ENCODE measurements at places on chromosomes 12 and 14. TPM values are rescaled to one million over a fixed set of nuclear protein-coding genes. Genes with fewer than 3 reads are reported as not detected.
A peak's percentile ranks its signal among the peaks of the same experiment; 100 is the strongest.

- H3K27me3 ChIP-seq, result no peaks in the 10 kb centered on the region
- DNase-seq, result no peak
- peaks cover 6% of the 10 kb centered on the region for H3K36me3 ChIP-seq
- H3K4me1 ChIP-seq, result peaks cover 14% of the 10 kb centered on the region
Measured at GRCh38 chr14:63650256-63650952, 8.7 kb upstream of the WDR89 start.

DNA sequence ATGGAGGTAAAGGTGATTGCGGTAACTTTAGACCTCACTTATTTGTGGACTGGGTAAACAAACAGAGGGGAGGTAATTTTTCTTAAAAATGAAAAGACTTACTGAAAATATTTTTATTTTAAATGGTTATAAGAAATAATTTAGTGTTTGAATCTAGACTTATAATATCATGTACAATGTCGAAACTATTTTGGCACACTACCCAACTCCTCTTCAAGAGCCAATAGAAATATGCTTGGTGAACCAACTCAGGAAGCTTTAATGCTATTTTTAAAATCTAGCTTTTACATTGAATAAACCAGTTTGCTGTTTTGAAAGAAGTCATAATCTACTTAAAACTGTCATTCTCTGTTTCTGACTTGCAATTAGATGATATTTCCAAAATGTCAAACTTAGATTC, 175.8 kb upstream of the NPAS3 start:
- no peaks in the 10 kb centered on the region for H3K4me1 ChIP-seq
- H3K36me3 ChIP-seq, result no peaks in the 10 kb centered on the region
- no peaks in the 10 kb centered on the region for H3K27me3 ChIP-seq

DNA sequence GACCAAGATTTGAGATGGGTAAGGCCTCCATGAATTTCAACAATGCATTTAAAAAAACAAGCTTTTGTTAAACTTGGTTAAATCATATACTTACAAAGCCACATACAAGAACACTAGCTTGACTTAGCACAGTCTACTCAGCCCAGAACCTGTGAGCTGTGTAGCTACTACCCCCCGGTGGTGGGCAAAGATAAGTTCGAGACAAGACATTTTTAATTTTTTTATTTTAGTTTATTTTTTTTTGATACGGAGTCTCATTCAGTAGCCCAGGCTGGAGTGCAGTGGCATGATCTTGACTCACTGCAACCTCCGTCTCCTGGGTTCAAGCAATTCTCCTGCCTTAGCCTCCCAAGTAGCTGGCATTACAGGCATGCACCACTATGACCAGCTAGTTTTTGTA, 3.7 kb upstream of the NECAP1 start:
- H3K4me1 ChIP-seq, result peaks cover 28% of the 10 kb centered on the region
- H3K27ac ChIP-seq, result no peak overlapping the region
- no peak for DNase-seq
- H3K36me3 ChIP-seq, result peaks cover 5% of the 10 kb centered on the region

DNA sequence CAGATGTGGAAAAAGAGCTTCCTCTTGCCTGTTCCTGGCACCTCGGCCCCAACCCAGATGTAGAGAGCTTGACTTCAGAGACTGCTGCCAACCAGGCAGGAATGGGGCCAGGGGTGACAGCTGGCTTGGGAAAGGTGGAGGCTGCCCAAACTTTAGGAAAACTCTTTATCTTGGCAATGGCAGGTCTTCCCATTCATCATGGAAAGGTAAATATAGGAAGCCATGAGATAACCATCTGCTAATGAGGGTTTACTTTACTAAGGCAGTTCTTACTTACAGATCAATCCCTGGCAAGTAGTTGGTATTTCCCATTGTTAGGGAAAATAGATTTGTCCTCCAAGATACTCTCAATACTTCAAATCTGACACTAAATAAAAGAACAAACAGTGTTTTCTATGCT, 143.1 kb upstream of the NUDT4 start:
- no peak for DNase-seq
- peaks cover 8% of the 10 kb centered on the region for H3K36me3 ChIP-seq
- H3K4me1 ChIP-seq, result no peaks in the 10 kb centered on the region
- no peaks in the 10 kb centered on the region for H3K27me3 ChIP-seq
- no peak overlapping the region for H3K27ac ChIP-seq
- H3K4me3 ChIP-seq, result no peak overlapping the region

GRCh38 chr12:42372154-42372791, 46.3 kb downstream of the PPHLN1 start:
- H3K36me3 ChIP-seq, result peaks cover 9% of the 10 kb centered on the region
- H3K27ac ChIP-seq, result no peak overlapping the region
- no peaks in the 10 kb centered on the region for H3K4me1 ChIP-seq
- DNase-seq, result no peak

MYO1H gene
- not detected for total RNA-seq

DNA sequence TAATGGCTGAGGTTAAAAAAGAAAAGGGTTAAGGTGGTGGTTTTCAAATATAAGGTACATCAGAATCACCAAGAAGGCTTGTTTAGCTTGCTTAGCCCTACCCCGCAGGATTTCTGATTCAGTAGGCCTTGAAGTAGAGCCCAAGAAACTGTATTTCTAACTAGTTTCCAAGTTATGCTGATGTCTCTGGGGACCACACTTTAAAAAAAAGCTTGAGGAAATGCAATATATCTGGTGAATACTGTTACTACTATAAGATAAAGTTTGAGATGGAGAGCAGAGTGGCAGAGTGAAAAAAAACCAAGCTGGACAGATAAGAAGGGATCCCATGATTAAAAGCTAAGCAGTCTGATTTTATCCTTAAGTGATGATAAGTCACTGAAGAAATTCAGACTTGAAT, 18.3 kb upstream of the GXYLT1 start:
- peaks cover 12% of the 10 kb centered on the region for H3K36me3 ChIP-seq
- H3K27ac ChIP-seq, result no peak overlapping the region
- peaks cover 10% of the 10 kb centered on the region for H3K4me1 ChIP-seq
- no peak overlapping the region for H3K4me3 ChIP-seq

AVPR1A gene
- total RNA-seq, result not detected

GRCh38 chr12:40313928-40314327, 89.1 kb downstream of the LRRK2 start:
- H3K36me3 ChIP-seq, result no peaks in the 10 kb centered on the region
- no peak overlapping the region for H3K27ac ChIP-seq
- H3K4me3 ChIP-seq, result no peak overlapping the region
- peaks cover 2% of the 10 kb centered on the region for H3K27me3 ChIP-seq
- no peaks in the 10 kb centered on the region for H3K4me1 ChIP-seq

GRCh38 chr12:97301576-97301975, 161.0 kb upstream of the RMST start:
- H3K36me3 ChIP-seq, result no peaks in the 10 kb centered on the region
- H3K27ac ChIP-seq, result no peak overlapping the region

KRT78 gene
- total RNA-seq, result not detected

GNB3 gene
- total RNA-seq, result 2.6 TPM

FBXO34 gene
- total RNA-seq, result 26.1 TPM

AJUBA gene
- total RNA-seq, result 1.3 TPM

- no peaks in the 10 kb centered on the region for H3K36me3 ChIP-seq
- no peak overlapping the region for H3K27ac ChIP-seq
- H3K27me3 ChIP-seq, result peaks cover 5% of the 10 kb centered on the region
Measured at GRCh38 chr12:44431647-44432343, 444.3 kb downstream of the NELL2 start.

DNA sequence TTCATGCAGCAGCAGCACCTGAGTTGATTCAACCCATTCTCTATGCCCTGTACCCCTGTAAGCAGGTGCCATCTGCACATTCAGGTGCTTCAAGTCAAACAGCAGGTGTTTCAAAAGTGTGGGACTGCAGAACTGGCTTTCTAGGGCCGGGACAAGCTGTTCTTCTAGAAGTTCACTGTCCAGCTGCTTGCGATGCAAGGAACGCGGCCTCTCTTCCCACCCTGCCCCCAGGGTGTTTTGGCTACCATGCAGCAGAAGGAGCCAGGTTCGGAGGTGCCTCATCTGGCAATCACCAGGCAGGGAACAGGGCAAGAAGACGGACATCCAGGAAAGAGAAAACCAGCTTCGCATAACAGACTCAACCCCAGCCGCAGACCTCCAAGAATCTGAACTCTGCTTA, 35.2 kb downstream of the TMEM132D start:
- no peak overlapping the region for H3K27ac ChIP-seq
- DNase-seq, result no peak
- H3K36me3 ChIP-seq, result no peaks in the 10 kb centered on the region
- no peaks in the 10 kb centered on the region for H3K4me1 ChIP-seq

GRCh38 chr14:63543826-63544406, 739 bp upstream of the PPP2R5E start:
- peaks cover 18% of the 10 kb centered on the region for H3K36me3 ChIP-seq
- DNase-seq, result no peak
- peak overlapping the region; percentile 85 for H3K4me3 ChIP-seq

DNA sequence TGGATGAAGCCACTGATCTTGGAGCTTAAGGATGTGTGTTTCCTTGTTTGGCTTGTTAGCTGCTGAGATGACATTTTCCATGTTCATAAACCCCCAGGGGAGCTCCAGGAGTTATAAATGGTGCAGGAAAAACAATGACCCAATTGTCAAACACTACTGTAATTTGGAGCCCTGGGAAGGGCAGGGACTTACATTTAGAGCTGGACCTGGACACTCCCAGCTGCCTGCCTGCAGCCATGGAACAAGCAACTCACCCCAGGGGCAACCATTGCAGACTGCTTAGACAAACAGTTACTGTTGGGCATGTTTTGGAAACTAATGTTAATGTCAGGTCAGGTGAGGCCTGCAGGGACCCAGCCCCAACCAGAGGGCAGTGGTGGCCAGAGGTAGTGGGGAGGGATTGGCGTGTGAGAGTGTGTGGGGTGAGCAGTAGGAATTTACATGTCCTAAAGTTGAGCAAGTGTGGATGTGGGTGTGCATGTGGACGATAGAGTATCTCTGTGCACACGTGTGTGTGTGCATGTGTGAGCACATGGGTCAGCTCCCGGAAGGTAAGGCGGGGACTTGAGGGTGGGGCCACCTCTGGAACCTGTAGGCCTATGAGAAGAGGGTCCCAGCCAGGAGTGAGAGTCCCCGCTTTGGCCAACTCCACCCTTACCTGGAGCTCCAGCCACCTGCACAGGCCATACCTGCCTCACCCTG, 86.4 kb upstream of the NOS1 start:
- no peak overlapping the region for H3K27ac ChIP-seq
- DNase-seq, result no peak
- H3K36me3 ChIP-seq, result no peaks in the 10 kb centered on the region
- H3K27me3 ChIP-seq, result no peaks in the 10 kb centered on the region
- H3K4me1 ChIP-seq, result no peaks in the 10 kb centered on the region

- H3K4me3 ChIP-seq, result no peak overlapping the region
- H3K36me3 ChIP-seq, result no peaks in the 10 kb centered on the region
- H3K27me3 ChIP-seq, result no peaks in the 10 kb centered on the region
- no peak overlapping the region for H3K27ac ChIP-seq
- DNase-seq, result no peak
- no peaks in the 10 kb centered on the region for H3K4me1 ChIP-seq
Measured at GRCh38 chr12:41277946-41278267, 89.8 kb downstream of the PDZRN4 start.

- no peak overlapping the region for H3K27ac ChIP-seq
- H3K4me3 ChIP-seq, result peak overlapping the region; percentile 84
- H3K4me1 ChIP-seq, result peaks cover 26% of the 10 kb centered on the region
- H3K36me3 ChIP-seq, result no peaks in the 10 kb centered on the region
- peak; percentile 41 for DNase-seq
Measured at GRCh38 chr14:53953002-53953827, 3.4 kb downstream of the BMP4 start.

GRCh38 chr12:113231235-113232088, 10.2 kb downstream of the TPCN1 start:
- H3K27me3 ChIP-seq, result no peaks in the 10 kb centered on the region
- peaks cover 38% of the 10 kb centered on the region for H3K36me3 ChIP-seq
- H3K4me1 ChIP-seq, result peaks cover 44% of the 10 kb centered on the region
- no peak overlapping the region for H3K27ac ChIP-seq
- no peak overlapping the region for H3K4me3 ChIP-seq
- no peak for DNase-seq

SETD1B gene
- 46.8 TPM for total RNA-seq

ZNF605 gene
- 12.3 TPM for total RNA-seq

NUAK1 gene
- total RNA-seq, result not detected

KRT74 gene
- not detected for total RNA-seq

LRP1-AS gene
- not detected for total RNA-seq

GRCh38 chr14:100857923-100858837, 32.3 kb downstream of the MEG3 start:
- H3K27ac ChIP-seq, result no peak overlapping the region
- DNase-seq, result no peak
- H3K4me1 ChIP-seq, result no peaks in the 10 kb centered on the region
- no peaks in the 10 kb centered on the region for H3K36me3 ChIP-seq
- H3K4me3 ChIP-seq, result no peak overlapping the region
- H3K27me3 ChIP-seq, result peaks cover 4% of the 10 kb centered on the region

CLEC12A gene
- total RNA-seq, result 4.0 TPM

DNA sequence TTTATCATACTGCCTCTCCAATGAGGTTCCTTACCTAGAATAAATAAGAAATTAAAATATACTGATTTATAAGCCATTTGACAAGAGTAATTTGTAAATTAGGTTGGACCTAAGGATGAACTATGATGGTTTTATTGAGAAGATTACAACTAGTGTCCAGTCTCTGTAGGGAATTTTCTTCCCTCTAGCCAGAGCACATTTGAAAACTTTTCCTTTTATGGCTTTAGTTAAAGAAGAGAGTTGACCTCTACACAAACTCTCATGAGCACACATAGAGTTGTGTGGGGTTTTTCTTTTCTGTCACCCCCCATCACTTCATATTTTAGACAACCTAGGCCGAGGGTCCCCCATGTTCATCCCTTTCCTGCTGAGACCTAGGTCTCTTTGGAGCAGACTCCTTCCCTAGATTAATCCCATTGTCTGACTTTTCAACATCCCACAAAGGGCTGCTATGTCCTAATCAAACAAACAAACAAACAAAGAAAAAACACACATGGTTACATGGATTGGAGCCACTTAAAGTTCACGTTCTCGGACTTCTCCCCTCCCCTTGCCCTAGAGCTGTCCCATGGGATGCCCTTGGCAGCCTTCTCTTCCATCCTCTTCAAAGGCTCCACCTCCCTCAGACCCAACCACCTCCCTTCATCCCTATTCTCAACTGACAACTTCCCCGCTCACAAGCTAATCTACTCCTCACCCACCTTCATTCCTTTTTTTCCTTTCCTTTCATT, 40.7 kb downstream of the GPR135 start:
- peaks cover 29% of the 10 kb centered on the region for H3K27me3 ChIP-seq
- DNase-seq, result no peak
- H3K36me3 ChIP-seq, result no peaks in the 10 kb centered on the region
- peaks cover 19% of the 10 kb centered on the region for H3K4me1 ChIP-seq

DNA sequence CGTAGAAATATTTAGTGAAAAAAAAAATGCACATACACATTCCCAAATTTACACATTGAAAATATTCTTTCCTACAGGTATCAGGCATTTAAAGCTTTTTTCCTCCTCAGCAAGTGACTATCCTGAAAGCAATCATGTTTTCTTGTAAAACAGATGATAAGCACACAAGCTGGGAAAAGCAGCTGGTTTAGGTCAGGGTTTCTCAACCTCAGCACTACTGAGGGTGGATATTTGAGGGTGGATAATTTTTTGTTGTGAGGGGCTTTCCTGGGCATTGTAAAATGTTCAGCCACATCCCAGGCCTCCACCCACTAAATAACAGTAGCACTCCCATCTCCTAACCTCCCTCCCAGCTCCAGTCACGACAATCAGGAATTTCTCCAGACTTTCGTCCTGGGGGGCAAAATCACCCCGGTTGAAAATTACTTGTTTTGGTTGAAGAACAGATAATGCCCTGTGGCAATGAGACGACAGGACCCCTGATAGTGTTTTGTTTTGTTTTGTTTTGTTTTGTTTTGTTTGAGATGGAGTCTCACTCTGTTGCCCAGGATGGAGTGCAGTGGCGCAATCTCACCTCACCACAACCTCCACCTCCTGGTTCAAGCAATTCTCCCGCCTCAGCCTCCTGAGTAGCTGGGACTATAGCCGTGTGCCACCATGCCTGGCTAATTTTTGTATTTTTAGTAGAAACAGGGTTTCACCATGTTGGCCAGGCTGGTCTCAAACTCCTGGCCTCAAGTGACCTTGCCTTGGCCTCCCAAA, 15.0 kb upstream of the NT5DC3 start:
- no peak for DNase-seq
- H3K4me1 ChIP-seq, result no peaks in the 10 kb centered on the region
- H3K4me3 ChIP-seq, result no peak overlapping the region
- H3K36me3 ChIP-seq, result no peaks in the 10 kb centered on the region
